ENCODE measurements at places on chromosomes 16 and 17. TPM values are rescaled to one million over a fixed set of nuclear protein-coding genes. Genes with fewer than 3 reads are reported as not detected.

Gene KCNJ2
- not detected for total RNA-seq

Gene LCAT
- total RNA-seq, result 15.1 TPM

Gene TOM1L1
- total RNA-seq, result not detected

Gene BAHCC1
- not detected for total RNA-seq

Gene SPATA20
- 15.8 TPM for total RNA-seq

Gene RAB26
- total RNA-seq, result not detected

Gene KRTAP2-3
- total RNA-seq, result not detected

Gene FNDC8
- not detected for total RNA-seq

Gene UBE2Z
- total RNA-seq, result 65.3 TPM

Gene FOXN1
- total RNA-seq, result not detected

Gene TLCD2
- 0.10 TPM for total RNA-seq

Gene OR3A3
- not detected for total RNA-seq

Gene CDRT15L2
- not detected for total RNA-seq

Gene KCNH6
- not detected for total RNA-seq

Gene MEOX1
- 16.2 TPM for total RNA-seq

Gene ZFPM1
- 12.8 TPM for total RNA-seq

Gene SHBG
- not detected for total RNA-seq

Gene CHCT1
- total RNA-seq, result not detected

Gene EVPL
- 0.18 TPM for total RNA-seq

Gene DCAF7
- 116 TPM for total RNA-seq

Gene EFNB3
- total RNA-seq, result not detected

Gene CCT6B
- total RNA-seq, result 1.5 TPM

Gene CSH2
- not detected for total RNA-seq

Gene C1QTNF8
- not detected for total RNA-seq

Gene C17orf50
- not detected for total RNA-seq

Gene ARHGDIG
- not detected for total RNA-seq

Gene KRT9
- total RNA-seq, result not detected

Gene ALOX15
- not detected for total RNA-seq

Gene CSH1
- not detected for total RNA-seq

Gene CAVIN1
- total RNA-seq, result 1.4 TPM

Gene NPIPB13
- total RNA-seq, result 7.5 TPM

Gene RCVRN
- total RNA-seq, result not detected

Gene ZPBP2
- not detected for total RNA-seq

Gene SLC5A2
- total RNA-seq, result 0.17 TPM

Gene NOG
- 1.6 TPM for total RNA-seq

Gene KRTAP9-8
- not detected for total RNA-seq

Gene PPY
- total RNA-seq, result not detected

Gene MYH3
- total RNA-seq, result 3.8 TPM

Gene CDH15
- not detected for total RNA-seq

Gene SPNS3
- 10.1 TPM for total RNA-seq

Gene C16orf89
- not detected for total RNA-seq

Gene GSDMA
- 0.29 TPM for total RNA-seq

Gene CPHXL2
- not detected for total RNA-seq
